ENCODE measurements at places on chromosomes 5 and 9. TPM values are rescaled to one million over a fixed set of nuclear protein-coding genes. Genes with fewer than 3 reads are reported as not detected.

DNA sequence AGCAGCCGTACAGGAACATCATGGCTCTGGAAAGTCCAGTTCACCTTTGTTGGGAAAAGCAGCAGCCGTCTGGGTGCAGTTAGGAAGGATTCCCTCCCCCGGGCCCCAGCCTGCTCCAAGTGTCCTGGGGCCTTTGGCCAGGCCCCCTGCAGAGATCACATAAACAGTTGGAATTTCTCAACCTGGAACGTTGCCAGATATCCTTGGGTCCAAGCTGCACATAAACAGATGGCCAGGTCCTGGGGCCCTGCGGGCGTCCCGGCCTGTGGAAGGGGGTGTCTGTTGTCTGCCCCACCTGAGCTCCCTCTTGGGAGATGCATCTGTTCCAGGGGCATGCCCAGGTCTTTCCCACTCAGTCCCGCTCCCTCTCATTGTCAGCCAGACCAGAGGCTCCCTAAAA lies 92.7 kb downstream of the COL5A1 start:
- H3K27me3 ChIP-seq, result no peaks in the 10 kb centered on the region
- H3K4me1 ChIP-seq, result peaks cover 7% of the 10 kb centered on the region

GRCh38 chr5:68490406-68490805 lies 274.9 kb downstream of the PIK3R1 start:
- no peak overlapping the region for H3K4me3 ChIP-seq
- H3K36me3 ChIP-seq, result no peaks in the 10 kb centered on the region
- no peaks in the 10 kb centered on the region for H3K27me3 ChIP-seq
- no peaks in the 10 kb centered on the region for H3K4me1 ChIP-seq
- no peak for DNase-seq

GRCh38 chr5:88391991-88392390 lies 123.3 kb upstream of the TMEM161B start:
- DNase-seq, result no peak
- H3K27ac ChIP-seq, result no peak overlapping the region
- no peaks in the 10 kb centered on the region for H3K36me3 ChIP-seq
- H3K4me1 ChIP-seq, result peaks cover 5% of the 10 kb centered on the region

- H3K4me3 ChIP-seq, result no peak overlapping the region
- H3K27ac ChIP-seq, result no peak overlapping the region
- H3K27me3 ChIP-seq, result no peaks in the 10 kb centered on the region
- DNase-seq, result no peak
Measured at GRCh38 chr9:14445946-14446345, 132.0 kb upstream of the NFIB start.

- H3K36me3 ChIP-seq, result no peaks in the 10 kb centered on the region
- H3K27me3 ChIP-seq, result no peaks in the 10 kb centered on the region
- H3K4me3 ChIP-seq, result no peak overlapping the region
- no peak overlapping the region for H3K27ac ChIP-seq
- H3K4me1 ChIP-seq, result no peaks in the 10 kb centered on the region
- DNase-seq, result no peak
Measured at GRCh38 chr5:157038568-157039187, 20.2 kb downstream of the HAVCR1 start.

GRCh38 chr9:19102181-19102630 lies 498 bp downstream of the HAUS6 start:
- H3K4me3 ChIP-seq, result peak overlapping the region; percentile 57
- H3K36me3 ChIP-seq, result no peaks in the 10 kb centered on the region
- peak; percentile 31 for DNase-seq
- peaks cover 8% of the 10 kb centered on the region for H3K4me1 ChIP-seq

- peaks cover 52% of the 10 kb centered on the region for H3K4me1 ChIP-seq
- H3K27ac ChIP-seq, result peak overlapping the region; percentile 94
- H3K27me3 ChIP-seq, result no peaks in the 10 kb centered on the region
- no peak overlapping the region for H3K4me3 ChIP-seq
- DNase-seq, result peak; percentile 69
Measured at GRCh38 chr5:151037561-151038411, 17.4 kb downstream of the GPX3 start.

DNA sequence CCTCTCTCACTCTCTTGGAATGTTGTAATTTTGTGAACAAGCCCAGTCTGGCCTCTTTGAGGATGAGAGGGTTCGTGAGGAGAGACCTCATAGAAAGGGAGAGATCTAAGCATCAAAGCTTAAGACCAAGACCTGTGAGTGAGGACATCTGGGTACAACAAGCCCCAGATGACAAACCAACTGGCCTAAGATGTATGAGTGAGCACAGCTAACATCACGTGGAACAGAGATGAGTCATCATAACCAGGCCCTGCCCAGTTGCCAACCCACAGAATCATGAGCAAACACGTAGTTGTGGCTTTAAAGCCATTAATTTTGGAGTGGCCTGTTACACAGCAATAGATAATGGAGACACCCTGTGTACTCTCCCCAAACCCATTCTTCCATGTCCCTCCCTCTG lies 439.1 kb upstream of the KIF2A start:
- H3K27me3 ChIP-seq, result no peaks in the 10 kb centered on the region
- H3K36me3 ChIP-seq, result no peaks in the 10 kb centered on the region

- H3K4me3 ChIP-seq, result no peak overlapping the region
- peak; percentile 5 for DNase-seq
- no peaks in the 10 kb centered on the region for H3K27me3 ChIP-seq
- H3K27ac ChIP-seq, result no peak overlapping the region
Measured at GRCh38 chr9:133490865-133491655, 12.2 kb upstream of the SLC2A6 start.

GRCh38 chr5:142944140-142944539 lies 174.0 kb downstream of the ARHGAP26 start:
- H3K4me3 ChIP-seq, result no peak overlapping the region
- no peaks in the 10 kb centered on the region for H3K36me3 ChIP-seq
- peaks cover 2% of the 10 kb centered on the region for H3K4me1 ChIP-seq

GRCh38 chr5:129099184-129099569 lies 4.6 kb downstream of the ISOC1 start:
- H3K4me1 ChIP-seq, result peaks cover 3% of the 10 kb centered on the region
- H3K27ac ChIP-seq, result no peak overlapping the region
- DNase-seq, result no peak
- H3K27me3 ChIP-seq, result no peaks in the 10 kb centered on the region

GRCh38 chr5:136023958-136024541 lies 4.7 kb upstream of the TGFBI start:
- peaks cover 3% of the 10 kb centered on the region for H3K4me1 ChIP-seq
- no peak overlapping the region for H3K27ac ChIP-seq
- no peak overlapping the region for H3K4me3 ChIP-seq
- no peak for DNase-seq
- no peaks in the 10 kb centered on the region for H3K36me3 ChIP-seq

- H3K4me1 ChIP-seq, result no peaks in the 10 kb centered on the region
- no peak overlapping the region for H3K27ac ChIP-seq
- H3K27me3 ChIP-seq, result no peaks in the 10 kb centered on the region
- H3K4me3 ChIP-seq, result no peak overlapping the region
- DNase-seq, result no peak
Measured at GRCh38 chr5:94698197-94698596, 79.7 kb downstream of the SLF1 start.

DNA sequence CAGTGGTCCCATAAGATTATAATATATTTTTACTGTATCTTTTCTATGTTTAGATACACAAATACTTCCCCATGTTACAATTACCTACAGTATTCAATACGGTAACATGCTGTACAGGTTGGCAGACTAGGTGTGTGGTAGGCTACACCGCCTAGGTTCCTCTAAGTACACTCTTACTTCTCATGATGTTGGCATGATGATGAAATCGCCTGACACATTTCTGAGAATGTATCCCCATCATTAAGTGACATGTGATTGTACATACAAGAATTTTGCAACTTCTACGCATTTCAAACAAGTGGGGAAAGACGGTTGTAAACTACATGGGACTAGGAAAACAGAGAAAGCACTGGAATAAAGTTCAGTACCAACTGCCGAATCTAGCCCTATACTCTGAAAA lies 53.3 kb downstream of the SETX start:
- peaks cover 51% of the 10 kb centered on the region for H3K36me3 ChIP-seq
- no peak overlapping the region for H3K27ac ChIP-seq

- H3K36me3 ChIP-seq, result no peaks in the 10 kb centered on the region
- no peak for DNase-seq
- H3K27me3 ChIP-seq, result no peaks in the 10 kb centered on the region
Measured at GRCh38 chr5:17276445-17276844, 59.0 kb downstream of the BASP1 start.

Gene CYLC2
- not detected for total RNA-seq

Gene SEMA4D
- total RNA-seq, result 28.4 TPM

Gene JAKMIP2
- under 0.01 TPM for total RNA-seq
